ENCODE measurements at places on chromosomes 2 and 18.
A peak's percentile ranks its signal among the peaks of the same experiment; 100 is the strongest.

DNA sequence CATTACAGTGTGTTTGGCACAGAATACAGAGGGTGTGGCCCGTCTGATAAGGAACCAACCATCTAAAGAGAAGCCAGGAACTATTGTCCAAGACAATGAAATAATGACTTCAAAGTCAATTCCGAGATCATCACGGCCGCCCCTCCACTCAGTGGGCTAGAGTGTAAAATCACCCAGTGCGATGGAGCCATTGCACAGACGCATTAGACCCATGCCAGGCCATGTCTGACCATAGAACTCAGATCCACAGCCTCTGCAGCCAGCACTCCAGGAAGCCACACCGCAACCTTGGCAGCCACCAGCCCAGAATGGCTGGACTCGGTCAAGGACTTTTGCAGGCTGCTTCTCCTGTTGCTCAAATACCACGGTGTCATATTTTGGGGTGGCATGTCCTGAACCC, 835.7 kb downstream of the DCDC2C start:
- no peak for DNase-seq

DNA sequence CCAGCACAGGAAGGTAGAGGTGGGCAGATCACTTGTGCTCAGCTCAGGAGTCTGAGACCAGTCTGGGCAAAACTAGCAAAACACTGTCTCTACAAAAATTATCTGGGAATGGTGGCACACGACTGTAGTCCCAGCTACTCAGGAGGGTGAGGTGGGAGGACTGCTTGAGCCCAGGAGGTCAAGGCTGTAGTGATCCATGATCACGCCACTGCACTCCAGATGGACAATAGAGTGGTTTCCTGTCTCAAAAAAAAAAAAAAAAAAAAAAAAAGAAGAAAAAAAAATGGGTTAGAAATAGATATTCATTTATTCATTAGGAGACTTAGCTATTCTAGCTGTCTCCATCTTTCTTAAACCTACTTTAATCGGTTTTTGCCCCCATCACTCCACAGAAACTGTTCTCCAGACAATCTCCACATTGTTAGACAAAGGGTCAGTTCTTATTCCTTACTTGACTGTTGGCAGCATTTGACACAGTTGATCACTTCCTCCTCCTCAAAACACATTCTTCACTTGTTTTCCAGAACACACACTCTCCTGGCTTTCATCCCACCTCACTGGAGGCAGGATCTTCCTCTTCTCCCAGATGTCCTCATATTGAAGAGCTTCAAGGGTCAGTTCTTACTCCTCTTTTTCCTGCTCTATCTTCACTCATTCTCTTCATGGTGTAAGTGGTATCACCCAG, 103.1 kb downstream of the DTNB start:
- DNase-seq, result no peak

GRCh38 chr2:184419744-184420143, 178.6 kb upstream of the ZNF804A start:
- DNase-seq, result no peak

- no peak for DNase-seq
Measured at GRCh38 chr2:2098458-2099167, 232.5 kb downstream of the MYT1L start.

DNA sequence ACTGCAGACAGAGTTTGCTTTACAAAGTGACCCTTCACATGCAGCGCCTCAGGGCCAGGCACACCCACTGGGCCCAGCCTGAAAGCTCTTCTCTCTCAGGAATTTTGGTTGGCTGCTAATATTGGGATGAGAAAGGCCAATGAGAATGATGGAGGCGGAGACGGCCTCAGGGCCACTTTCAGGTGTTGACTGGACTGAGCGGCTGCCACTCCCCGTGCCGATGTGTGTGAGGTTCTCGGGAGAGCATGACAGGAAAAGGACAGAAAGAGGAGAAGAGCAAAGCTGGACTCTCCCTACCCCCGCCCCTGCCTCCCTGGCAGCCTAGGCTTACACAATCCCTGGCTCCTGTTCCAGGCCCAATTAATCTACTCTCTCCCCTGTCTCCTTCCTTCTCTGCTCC, 155.7 kb downstream of the CELF4 start:
- no peak for DNase-seq

- DNase-seq, result peak; percentile 90
Measured at GRCh38 chr18:36296650-36297416, 680 bp upstream of the FHOD3 start.

GRCh38 chr2:191183516-191183915, 32.7 kb upstream of the STAT4 start:
- DNase-seq, result no peak

- no peak for DNase-seq
Measured at GRCh38 chr18:9552191-9552590, 62.2 kb downstream of the PPP4R1 start.

- no peak for DNase-seq
Measured at GRCh38 chr2:39217192-39217550, 26.6 kb downstream of the CDKL4 start.

- DNase-seq, result no peak
Measured at GRCh38 chr2:128511731-128512378, 193.2 kb upstream of the HS6ST1 start.

DNA sequence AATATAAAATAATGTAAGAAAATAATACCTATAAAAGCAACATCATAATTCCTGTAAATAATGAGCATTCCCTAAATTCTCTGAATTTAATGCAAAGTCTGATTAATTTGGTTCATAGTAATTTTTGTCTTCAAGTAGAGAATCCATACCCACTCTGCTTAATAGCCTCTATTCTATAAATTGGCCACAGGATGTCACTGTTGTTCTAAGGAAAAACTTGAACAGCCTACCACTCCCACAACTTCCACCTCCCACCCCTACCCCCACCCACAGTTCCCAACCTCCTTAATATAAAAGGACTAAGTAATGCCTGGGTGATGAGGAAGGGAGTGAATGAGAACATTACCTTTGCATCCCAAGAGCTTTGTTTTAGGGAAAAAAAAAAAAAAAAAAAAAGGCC, 27.2 kb upstream of the BBS5 start:
- no peak for DNase-seq

DNA sequence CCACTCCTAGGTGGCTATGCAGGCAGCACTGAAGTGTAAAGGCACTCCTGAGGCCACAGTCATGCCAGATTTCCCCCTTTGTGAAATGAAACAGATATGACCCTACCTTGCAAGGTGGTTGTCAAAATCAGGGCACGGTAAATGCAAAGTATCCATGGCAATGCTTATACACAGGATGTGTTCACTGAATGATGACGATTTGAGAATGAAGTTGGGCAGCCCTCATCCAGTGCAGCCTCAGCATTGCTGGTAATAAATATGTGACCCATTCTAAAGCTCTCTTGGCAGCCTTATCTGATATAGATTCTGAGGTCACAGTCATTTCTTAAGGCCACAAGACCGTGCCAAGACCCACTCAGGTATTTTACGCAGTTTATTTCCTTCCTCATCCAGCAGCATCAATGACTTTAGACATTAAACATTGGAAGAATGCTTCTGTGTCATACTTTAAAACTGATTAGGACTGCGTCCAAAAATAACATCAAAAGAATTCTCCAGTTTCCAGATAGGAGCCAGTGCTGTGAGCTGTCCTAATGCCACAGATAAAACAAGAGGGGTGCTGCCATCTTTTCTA, 125.5 kb upstream of the SERTAD2 start:
- DNase-seq, result no peak

DNA sequence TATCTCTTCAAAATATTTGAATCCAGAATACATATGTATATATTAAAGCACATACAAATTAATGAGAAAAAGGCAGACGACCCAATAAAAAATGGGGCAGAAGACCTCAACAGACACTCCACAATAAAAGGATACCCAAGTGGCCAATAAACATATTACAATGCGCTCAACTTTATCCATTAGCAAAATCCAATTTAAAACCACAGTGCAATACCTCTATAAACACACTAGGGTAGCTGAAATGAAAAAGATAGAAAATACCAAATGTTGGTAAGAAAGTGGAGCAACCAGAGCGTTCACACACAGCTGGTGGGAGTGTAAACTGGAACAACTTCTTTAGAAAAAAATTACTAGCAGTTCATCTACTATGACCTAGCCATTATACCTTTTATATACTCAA, 75.3 kb downstream of the CCDC148 start:
- no peak for DNase-seq

DNA sequence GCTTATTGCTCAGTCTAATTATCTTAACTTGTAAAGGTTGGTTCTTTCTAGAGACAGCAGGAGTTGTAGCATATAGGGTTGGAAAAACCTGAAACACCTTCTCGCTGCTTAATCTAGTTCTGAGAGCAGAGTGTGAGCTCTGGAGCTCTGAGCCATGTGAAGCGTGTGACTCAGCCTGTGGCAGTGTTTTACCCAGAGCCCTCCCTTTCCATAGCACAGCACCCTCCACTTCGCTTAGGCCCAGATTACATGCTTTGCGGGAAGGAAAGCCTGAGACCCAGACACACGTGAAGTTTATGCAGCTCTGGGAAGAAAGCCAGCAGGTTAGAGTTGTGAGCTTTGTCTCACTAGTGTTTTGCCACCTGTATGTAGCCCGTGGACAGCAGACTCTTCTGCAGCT, 74.5 kb downstream of the INPP4A start:
- DNase-seq, result no peak

DNA sequence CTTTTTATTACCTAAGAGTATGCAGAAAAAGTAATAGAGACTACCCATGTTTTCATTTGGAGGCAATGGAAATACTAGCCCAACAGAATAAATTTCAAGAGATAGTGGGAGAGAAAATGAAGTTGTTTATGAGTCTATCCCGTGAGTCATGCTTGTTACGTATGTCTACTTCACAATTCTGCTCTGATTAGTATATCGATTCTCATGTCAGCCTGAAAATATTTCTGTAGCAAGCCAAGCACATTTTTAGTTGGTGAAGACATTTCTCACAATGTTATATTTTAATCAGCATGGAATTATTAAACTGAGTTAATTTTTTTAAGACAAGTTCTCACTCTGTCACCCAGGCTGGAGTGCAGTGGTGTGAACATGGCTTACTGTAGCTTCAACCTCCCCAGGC, 346.1 kb downstream of the RPRM start:
- no peak for DNase-seq

DNA sequence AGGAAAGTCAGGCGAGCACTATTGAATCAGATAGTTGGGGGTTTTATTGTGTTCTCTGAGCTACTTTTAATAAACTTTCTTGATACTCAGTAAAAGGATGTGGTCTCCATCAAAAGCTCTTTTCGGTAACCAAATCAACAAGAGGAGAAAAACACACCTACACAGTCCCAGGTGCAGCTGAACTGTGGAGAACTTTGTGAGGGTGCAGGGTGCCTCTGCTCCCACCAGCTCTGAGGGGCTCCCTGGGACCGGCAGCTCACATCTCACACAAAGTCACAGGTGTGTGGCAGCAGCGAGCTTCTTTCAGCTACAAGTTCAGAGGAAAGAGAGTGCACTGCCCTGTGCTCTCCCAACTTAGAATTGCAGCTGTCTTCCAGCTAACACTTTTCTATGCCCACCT, 650.4 kb downstream of the RNF144A start:
- DNase-seq, result no peak

- DNase-seq, result no peak
Measured at GRCh38 chr2:96470636-96471035, 34.5 kb downstream of the NEURL3 start.

- peak; percentile 89 for DNase-seq
Measured at GRCh38 chr2:12716032-12716281, 779 bp upstream of the TRIB2 start.

DNA sequence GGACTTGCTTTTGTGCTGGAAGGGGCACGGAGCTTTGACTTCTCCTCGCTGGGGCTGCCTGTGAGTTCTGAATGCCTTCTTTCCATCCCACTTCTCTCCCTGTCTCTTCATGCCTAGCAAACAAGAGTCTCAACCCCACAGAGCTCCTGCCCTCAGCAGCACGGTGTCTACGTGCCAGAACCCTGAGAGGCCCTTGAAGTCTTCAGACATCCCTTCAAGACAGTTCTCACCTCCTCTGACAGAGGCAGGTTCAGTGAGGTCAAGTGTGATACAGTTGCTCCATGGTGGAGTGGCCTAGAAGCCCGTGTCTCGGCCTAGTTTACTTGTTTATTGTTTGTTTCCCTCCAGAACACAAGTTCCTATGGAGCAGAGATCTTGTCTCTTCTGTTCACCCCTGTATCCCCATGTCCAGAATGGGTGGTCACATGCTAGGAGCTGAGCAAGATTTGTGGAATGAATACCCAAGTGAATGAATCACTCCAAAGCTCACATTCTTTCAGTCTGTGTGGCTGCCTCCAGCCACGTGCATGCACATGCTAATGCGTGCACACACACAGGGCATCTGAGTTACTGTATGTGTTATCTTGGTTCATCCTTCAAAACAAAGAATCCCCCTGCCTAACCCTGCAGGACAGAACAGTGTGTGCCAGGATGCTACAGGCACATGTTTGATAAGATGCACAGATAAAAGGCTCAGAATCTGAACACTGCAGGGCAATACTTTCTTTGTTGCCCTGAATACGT, 391.6 kb downstream of the NBAS start:
- no peak for DNase-seq

DNA sequence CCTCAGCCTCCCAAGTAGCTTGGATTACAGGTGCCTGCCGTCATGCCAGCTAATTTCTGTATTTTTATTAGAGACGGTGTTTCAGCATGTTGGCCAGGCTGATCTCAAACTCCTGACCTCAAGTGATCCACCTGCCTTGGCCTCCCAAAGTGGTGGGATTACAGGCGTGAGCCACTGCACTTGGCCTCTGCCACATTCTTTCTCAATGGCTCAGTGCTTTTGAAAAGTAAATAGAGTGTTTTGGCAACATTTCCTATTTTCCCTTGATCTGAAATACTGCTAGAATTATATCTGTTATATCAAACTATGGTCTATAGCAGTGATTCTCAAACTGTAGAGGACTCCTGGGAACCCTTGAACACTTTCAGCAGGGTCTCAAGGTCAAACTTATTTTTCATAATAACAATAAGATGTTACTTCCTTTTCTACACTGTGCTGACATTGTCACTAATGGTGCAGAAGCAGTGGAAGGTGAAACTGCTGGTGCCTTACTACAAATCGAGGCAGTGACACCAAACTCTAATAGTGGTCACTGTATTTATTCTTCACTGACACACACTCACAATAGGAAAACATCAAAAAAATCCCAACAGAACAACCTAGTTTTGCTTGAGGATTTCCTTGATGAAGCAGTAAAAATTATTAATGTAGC, 10.6 kb downstream of the DAW1 start:
- no peak for DNase-seq

GRCh38 chr2:233096006-233096405, 35.9 kb downstream of the INPP5D start:
- no peak for DNase-seq

- no peak for DNase-seq
Measured at GRCh38 chr2:11933854-11934253, 187.4 kb downstream of the LPIN1 start.

- no peak for DNase-seq
Measured at GRCh38 chr2:229174794-229175496, 96.1 kb downstream of the PID1 start.

DNA sequence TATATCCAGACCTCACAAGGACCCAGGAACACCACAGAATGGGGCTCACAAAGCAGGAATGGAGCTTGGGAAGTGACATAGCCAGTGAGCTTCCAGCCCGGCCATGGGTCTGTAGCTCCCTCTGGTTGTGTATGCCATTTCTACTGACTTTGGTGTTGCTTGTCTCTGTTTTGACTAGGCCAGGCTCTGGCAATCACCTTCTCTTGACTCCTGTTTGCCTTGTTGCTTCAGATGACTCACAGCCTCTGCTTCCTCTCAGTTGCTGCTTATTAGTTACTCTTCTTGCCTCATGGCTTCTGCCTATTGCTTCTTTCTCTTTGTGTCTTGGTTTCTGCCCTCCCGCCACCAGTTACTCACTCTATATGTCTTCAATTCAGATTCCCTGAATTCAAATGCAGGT, 15.8 kb upstream of the IER3IP1 start:
- DNase-seq, result no peak

- no peak for DNase-seq
Measured at GRCh38 chr18:22933966-22934423, 867 bp downstream of the RBBP8 start.
